Right ventricle myocardium inferior (tissue), 1 donor: ENCODE measurements at places on chromosomes 3 and 15. TPM values are rescaled to one million over a fixed set of nuclear protein-coding genes. Genes with fewer than 3 reads are reported as not detected.

The LRRN1 gene
- 0.11 TPM for total RNA-seq

DNA sequence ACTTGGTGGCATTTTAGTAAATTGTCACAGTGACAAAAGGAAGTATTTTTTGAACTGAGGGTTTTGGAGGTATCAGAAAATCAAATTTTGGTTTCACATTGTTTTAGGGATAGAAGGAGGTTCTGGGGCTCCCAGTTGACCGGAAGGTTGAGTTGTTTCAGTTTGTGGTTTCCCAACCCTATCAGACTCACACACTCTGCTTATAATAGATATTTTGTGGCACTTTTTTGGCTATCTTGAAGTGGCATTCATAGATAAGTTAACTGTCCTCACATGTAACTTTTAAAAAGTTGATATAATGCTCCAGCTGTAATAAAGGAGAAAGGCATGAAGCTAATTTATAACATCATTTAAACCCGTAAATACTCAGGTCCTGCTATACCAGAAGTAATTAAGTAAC, 12.8 kb downstream of the ARMC8 start:
- no peak for DNase-seq

DNA sequence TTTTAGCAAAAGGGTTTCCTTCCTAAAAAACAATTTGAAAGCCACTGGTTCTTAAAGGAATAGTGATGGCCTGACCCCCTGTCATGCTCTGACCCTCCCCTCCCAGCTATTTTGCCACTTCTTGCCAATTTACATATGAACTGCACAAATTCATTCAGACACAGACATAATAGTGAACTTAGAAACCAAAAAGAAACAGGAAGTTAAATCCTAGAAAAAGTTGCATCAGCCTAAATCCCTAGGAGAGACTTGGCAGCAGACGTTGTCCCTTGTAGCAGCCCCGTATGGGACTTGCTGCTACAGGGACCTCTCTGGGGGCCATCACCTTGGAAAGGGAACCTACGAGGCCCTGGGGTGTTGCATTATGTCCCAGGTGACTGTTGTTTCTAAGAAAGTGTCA, 14.3 kb upstream of the PDE8A start:
- no peak for DNase-seq

DNA sequence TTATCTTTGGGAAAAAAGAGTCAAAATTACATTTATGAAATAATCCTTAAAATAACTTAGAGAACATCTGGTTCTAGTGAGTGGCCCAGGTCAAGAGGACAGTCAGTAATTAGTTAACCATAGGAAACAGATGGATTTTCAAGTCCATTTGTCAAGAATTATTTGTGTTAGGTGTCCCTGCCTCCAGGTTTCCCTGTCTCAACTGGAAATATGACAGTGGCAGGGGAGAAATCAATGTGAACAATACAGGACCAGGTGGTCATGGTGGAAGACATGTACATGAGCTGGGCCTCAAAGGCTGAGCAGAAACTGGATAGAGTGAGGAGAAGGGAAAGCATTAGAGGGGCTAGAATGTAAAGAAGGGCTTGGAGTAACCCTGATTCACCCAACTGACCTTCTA, 372.6 kb downstream of the VPS13C start:
- DNase-seq: no peak

DNA sequence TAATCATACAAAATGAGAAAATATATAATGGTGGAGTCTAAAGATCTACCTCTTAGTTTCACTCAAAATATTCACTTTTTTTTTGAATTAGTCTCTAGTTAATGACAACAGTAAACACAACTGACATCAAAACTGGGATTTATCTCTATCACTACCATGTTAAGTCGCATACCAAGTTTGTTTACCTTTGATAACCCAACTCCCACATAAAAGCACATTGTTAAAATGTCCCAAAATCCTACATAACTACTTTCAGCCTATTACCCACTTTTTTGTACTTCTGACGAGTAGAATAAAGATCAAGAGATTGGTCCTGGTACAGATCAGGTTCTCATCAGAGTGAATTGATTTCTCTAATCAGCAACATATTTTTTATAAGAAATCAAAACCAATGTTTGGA, 518.5 kb downstream of the EPHA3 start:
- DNase-seq: no peak

The FOXB1 gene
- total RNA-seq: not detected

DNA sequence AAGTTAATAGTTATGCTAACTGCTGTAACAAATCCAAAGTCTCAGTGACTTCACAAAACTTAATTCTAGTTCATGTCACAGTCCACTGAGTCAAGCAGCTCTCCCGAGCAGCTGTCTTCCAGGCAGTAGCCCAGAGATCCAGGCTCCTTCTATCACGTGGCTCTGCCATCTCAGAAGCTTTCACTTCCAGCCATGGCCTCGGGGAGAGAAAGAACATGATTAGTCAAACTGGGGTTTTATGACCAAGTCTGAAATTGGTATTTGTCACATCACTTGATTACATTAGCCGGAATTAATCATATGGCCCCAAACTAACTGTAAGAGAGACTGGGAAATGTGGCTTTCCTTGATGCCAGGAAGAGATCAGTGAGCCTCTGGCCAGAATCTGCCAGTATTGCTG, 70.2 kb upstream of the DGKG start:
- DNase-seq: no peak

DNA sequence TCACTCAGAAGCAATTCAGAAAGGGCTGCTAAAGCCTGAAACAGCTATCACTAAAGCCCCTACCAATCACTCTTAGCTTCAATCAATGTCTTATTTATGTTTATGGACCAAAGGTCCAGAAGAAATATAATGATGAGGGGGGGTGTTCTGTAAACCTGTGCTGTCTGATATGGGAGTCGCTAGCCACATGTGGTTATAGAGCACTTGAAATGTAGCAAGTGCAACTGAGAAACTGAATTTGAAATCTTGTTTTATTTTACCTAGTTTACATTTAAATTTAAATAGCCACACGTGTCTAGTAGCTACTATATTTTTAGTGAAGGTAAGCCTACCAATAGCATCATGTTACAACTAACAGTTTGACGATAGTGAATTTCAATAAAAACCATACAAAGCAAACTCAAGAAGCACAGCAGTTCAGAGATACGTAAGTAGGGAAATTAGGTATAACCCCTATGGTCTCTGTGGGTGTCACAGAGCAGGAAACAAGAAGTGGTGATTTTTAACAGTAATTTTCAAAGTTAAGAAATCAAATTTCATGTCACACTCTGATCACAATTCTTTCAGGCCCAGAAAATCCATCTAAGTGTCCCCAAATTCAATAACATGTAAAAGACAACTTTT, 3.6 kb downstream of the POU1F1 start:
- DNase-seq: no peak

The PPP1R14D gene
- not detected for total RNA-seq

GRCh38 chr3:147365196-147366115, 40.9 kb downstream of the ZIC4 start:
- no peak for DNase-seq

The RHCG gene
- total RNA-seq: not detected

The WDR76 gene
- 2.1 TPM for total RNA-seq

The REC114 gene
- total RNA-seq: 0.60 TPM

GRCh38 chr15:70195587-70196305, 98.0 kb upstream of the TLE3 start:
- DNase-seq: peak; percentile 92

GRCh38 chr15:66622591-66623022, 56.8 kb upstream of the LCTL start:
- no peak for DNase-seq

The KLHL40 gene
- not detected for total RNA-seq

DNA sequence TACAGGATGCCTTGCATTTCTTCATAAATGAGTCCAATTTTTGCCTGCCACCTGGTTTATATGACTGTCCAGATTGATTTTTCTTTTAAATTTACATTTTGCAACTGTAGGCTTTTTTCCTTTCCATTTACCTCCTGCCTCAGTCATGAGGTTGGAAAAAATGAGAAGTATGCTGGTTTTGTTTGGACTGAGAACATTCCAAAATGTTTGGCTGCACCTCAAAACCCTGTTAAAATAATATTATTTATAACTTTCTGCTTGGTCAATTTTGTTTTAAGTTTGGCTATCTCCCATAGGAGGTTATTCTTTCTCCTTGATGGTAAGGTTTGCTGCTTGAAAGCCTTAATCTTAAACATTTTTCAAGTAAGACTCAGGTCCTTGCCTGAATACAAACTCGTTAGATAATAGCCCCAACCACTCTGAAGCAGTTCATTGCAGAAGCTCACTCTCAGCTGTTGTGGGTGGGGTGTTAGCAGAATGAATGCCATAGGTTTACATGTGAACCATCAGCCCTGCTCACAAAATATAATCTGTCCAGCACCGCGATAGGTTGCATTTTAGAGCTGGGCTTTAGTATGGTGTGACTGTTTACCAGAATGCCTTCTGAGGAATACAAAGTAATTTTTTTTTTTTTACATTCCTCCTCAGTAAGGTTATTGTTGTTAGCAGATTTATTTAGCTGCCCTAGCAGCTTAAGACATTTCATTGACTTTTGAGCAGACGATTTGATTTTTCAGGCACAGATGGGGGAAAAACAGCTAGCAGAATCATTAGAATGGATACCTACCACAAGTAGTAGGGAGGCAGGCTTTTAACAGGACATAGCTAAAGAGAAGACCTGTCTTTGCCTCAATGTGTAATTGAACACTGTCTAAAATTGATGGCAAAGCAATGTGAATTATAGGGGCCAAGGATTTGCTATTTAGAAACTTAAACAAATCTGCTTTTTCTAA, 630.8 kb upstream of the KCNMB2 start:
- no peak for DNase-seq

The GOLGA6L10 gene
- 0.14 TPM for total RNA-seq

DNA sequence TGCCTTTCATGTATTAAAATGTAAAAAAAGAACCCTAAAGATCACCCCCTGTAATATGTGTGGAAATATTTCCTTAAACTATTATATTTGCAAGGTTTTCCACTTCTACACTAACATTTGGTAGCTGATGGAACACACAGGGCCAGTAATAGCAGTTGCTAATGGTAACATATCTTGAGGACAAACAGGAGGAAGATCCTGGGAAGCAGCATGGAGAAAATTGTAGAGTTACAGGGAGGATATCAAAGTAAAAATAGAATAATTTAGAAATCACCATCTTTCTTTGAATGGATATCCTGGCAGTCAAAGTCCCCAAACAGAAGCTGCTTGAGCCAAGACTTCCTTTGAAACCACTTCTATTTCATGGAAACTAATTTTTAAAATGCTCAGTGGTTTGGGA, 29.5 kb upstream of the OSTN start:
- no peak for DNase-seq

DNA sequence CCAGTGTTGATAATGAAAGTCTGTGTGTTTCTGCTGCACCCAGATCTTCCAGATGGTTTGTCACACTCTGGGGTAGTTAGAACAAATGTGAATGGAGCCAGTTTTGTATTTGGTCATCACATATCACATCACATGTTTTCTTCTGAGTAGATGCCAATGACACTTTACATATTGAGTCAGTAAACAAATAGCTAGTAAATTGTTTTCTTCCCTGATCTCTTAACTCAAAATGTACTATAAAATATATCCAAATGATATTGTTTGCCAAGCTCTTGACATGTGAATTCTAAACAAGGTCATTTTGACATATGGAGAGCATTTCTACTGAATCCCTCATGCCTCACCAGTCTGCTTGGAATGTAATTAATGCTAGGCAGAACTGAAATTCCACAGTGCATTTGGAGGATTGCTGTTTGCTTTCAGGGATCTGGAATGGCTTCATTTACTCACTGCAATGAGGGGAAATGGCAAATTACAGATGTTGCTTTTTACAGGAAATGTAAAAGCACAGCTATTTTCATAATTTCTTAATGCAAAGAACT, 45.0 kb downstream of the PDHB start:
- DNase-seq: no peak

The ZNF662 gene
- 4.1 TPM for total RNA-seq

- no peak for DNase-seq
Measured at GRCh38 chr3:123320221-123320620, 118.5 kb downstream of the SEC22A start.

DNA sequence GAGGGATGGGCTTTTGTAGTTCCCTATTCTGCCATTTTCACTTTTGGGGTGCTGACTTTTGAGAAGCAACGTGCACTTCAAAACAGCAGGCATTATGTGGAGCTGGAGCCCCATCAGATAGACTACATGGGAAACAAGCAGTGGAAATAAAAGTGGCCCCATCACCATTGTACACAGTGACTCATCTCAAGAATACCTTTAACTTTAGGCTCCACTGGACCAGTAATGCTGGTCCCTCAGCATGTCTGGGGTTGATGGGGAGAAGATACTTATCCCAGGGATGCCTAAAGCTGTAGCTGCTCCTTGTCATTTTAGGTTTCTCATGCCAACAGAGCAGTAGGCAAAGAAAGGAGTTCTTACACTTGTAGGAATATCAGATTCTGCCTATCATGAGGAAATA, 45.0 kb downstream of the LSM3 start:
- no peak for DNase-seq

DNA sequence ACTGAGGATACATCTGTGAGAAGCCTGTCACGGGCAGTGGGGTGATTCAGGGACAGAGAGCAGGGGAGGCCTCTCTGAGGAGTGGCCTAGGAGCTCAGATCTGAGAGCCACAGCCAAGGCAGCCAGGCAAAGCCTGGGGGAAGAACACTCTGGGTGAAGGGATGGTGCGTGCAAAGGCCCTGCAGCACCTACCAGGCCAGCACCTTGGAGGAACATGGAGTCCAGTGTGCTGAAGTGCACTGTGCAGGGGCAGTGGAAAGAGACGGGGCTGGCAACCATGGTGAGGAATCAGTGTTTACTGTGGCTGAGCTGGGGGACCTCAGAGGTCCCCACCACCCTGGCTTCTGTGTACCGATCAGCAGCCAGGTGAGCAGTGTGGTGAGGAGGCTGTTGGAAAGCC, 48.0 kb downstream of the NUP210 start:
- DNase-seq: peak; percentile 28

GRCh38 chr3:154156530-154156929, 35.3 kb downstream of the ARHGEF26 start:
- no peak for DNase-seq

DNA sequence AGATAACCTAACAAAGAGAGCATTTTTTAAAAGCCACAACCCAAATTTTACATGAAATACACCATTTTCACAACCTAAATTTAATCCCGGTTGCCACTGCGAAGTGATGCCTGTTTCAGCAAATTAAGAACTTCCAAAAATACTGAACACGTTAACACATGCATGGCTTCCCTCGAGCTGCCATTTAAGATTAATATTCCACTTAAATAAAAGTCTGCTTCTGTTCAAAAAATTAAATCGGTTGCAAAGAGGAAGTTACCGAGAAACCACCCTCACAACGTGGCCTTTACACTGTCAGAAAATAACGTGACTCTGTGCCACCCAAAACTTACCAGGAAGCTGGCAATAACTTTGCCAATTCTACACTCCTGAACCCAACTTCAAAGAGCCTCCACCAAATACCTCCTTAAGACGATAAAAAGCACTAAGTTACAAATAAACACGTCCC, 1.2 kb downstream of the TBL1XR1 start:
- no peak for DNase-seq

GRCh38 chr3:96267577-96267976, 546.8 kb upstream of the EPHA6 start:
- no peak for DNase-seq

- DNase-seq: peak; percentile 77
Measured at GRCh38 chr3:96813820-96814650, at the start of gene EPHA6. EPHA6 (plus strand) TSS chr3:96814594.

The NR1I2 gene
- not detected for total RNA-seq

- DNase-seq: no peak
Measured at GRCh38 chr3:189839576-189839975, 208.4 kb downstream of the TP63 start.
